ENCODE measurements at places on chromosomes 5 and 9. TPM values are rescaled to one million over a fixed set of nuclear protein-coding genes. Genes with fewer than 3 reads are reported as not detected.

The C5orf46 gene
- total RNA-seq, result not detected

The CDO1 gene
- 0.30 TPM for total RNA-seq

The ARL10 gene
- total RNA-seq, result 6.3 TPM

The ADAMTS19 gene
- not detected for total RNA-seq

The CCDC192 gene
- not detected for total RNA-seq

The IRGM gene
- total RNA-seq, result 3.8 TPM

The C8G gene
- 1.7 TPM for total RNA-seq

The OBP2B gene
- not detected for total RNA-seq

The SAXO1 gene
- 0.12 TPM for total RNA-seq

The NTNG2 gene
- 14.5 TPM for total RNA-seq

The KCTD16 gene
- total RNA-seq, result 0.19 TPM

The PPP3R2 gene
- not detected for total RNA-seq

The MARCHF3 gene
- total RNA-seq, result 1.6 TPM

The ABO gene
- total RNA-seq, result not detected

The AKNA gene
- total RNA-seq, result 500 TPM

The SPATA31E1 gene
- total RNA-seq, result not detected

The DRD1 gene
- not detected for total RNA-seq

The HRCT1 gene
- not detected for total RNA-seq

The NTMT1 gene
- total RNA-seq, result 46.2 TPM

The AGXT2 gene
- not detected for total RNA-seq

The TLR4 gene
- not detected for total RNA-seq

The TPPP gene
- total RNA-seq, result 0.20 TPM

The ECM2 gene
- not detected for total RNA-seq

The TAS2R1 gene
- not detected for total RNA-seq

The MEGF10 gene
- total RNA-seq, result not detected

The CCDC171 gene
- 2.9 TPM for total RNA-seq

The SNX18 gene
- 35.2 TPM for total RNA-seq

The APC gene
- total RNA-seq, result 22.9 TPM

The TSPAN17 gene
- total RNA-seq, result 31.5 TPM

The SPINK14 gene
- not detected for total RNA-seq

The PRLR gene
- total RNA-seq, result 0.14 TPM

The DTWD2 gene
- 2.6 TPM for total RNA-seq

The AK6 gene
- 31.8 TPM for total RNA-seq

The OLFML2A gene
- not detected for total RNA-seq

The KIF4B gene
- 0.09 TPM for total RNA-seq

The KDM4C gene
- total RNA-seq, result 31.5 TPM

The HTR1A gene
- not detected for total RNA-seq

The IRX2 gene
- not detected for total RNA-seq

The PCDHA7 gene
- total RNA-seq, result not detected

The IL3 gene
- total RNA-seq, result 0.47 TPM

The NR2F1 gene
- total RNA-seq, result not detected

The CAMSAP1 gene
- total RNA-seq, result 20.3 TPM

The MLANA gene
- not detected for total RNA-seq

The CNTLN gene
- 0.18 TPM for total RNA-seq

The OTULINL gene
- 46.7 TPM for total RNA-seq

The ALDOB gene
- not detected for total RNA-seq

The TAF1L gene
- total RNA-seq, result not detected

The SPINK7 gene
- total RNA-seq, result not detected

The ENTPD2 gene
- total RNA-seq, result not detected

The PHF24 gene
- not detected for total RNA-seq

The TMOD1 gene
- 0.88 TPM for total RNA-seq

The THG1L gene
- total RNA-seq, result 12.9 TPM

The TAF11L10 gene
- not detected for total RNA-seq

The NFIL3 gene
- 87.3 TPM for total RNA-seq

The PLAA gene
- total RNA-seq, result 36.4 TPM

The TTF1 gene
- total RNA-seq, result 29.7 TPM

Data from activated CD8-positive, alpha-beta memory T cell treated with anti-CD3 and anti-CD28 coated beads, Interleukin-2, amount 10 ng/mL, durations not matched to agents 7 days and 5 days (primary cell).